Left hindlimb (tissue), 1 donor: ENCODE measurements at places on chromosomes 12 and 14.

DNA sequence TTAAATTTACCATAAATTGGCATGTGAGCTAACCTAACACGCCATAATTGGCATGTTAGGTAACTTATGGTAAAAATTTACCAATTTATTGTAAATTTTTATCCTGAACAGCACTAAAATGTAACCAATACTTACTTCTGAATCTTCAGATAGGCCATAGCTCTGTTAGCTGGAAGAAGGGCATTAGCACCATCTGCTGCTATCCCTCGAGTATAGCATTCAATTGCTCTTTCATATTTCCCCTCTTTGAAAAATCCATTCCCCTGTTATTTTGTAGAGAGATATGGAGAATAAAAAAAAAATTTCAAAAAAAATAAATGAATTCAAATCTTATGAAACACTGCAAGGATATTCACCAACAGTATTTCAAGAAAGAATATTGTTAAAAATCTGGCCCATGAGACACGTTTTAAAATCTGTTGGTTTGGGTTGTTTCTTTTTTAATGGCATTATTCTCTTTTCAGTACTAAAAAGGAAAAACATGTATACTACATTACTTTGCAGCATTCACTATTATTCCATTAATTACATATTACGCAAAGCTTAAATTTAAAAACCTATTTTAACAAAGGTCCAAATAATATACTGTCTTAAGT, 19.1 kb downstream of the RPAP3 start:
- no peak for DNase-seq

GRCh38 chr14:75435473-75435872, 7.7 kb downstream of the JDP2 start:
- no peak for DNase-seq

GRCh38 chr12:58241099-58241498, 299.7 kb downstream of the ATP23 start:
- no peak for DNase-seq

- no peak for DNase-seq
These were observed 749.1 kb upstream of the TBX3 start for GRCh38 chr12:115433014-115433634.

- no peak for DNase-seq
These were observed 90.8 kb downstream of the NTF3 start for GRCh38 chr12:5522432-5523335.

DNA sequence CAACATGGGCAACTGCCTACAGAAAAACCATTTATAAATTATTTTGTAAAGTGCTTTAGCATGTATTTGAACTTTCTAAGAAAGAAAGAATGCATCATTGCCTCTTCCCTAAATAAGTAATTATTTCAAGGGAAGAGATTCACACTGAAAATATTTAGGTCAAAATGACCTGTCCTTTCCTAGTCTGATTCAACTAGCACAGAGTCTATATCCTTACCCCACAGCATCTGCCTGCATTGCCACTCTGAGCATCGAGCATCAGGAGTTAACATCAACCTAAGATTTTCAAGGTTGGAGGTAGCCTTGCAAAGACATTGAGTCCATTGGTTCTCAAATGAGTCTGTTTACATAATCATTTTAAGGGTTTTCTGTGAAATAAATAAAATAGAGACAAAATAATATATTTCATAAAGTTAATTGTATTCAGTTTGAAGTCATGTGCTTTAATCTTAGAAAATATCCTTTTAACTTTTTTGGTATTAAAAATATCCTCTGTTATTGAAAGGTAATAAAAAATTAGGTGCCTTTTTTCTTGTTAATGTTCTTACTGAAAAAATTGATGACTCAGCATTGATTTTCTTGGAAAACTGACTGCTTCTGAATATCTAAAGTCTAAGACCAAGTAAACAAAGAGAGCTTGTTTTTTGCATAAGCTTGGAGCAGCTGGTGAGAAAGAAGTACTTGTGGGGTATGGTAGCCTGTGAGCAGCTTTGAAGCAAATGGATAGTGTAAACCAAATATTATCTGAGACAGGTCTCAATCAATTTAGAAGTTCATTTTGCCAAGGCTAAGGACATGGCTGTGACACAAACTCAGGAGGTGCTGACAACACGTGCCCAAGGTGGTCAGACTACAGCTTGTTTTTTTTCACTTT, 269.0 kb upstream of the CLEC14A start:
- no peak for DNase-seq
